ENCODE measurements at places on chromosomes 3 and 15.

DNA sequence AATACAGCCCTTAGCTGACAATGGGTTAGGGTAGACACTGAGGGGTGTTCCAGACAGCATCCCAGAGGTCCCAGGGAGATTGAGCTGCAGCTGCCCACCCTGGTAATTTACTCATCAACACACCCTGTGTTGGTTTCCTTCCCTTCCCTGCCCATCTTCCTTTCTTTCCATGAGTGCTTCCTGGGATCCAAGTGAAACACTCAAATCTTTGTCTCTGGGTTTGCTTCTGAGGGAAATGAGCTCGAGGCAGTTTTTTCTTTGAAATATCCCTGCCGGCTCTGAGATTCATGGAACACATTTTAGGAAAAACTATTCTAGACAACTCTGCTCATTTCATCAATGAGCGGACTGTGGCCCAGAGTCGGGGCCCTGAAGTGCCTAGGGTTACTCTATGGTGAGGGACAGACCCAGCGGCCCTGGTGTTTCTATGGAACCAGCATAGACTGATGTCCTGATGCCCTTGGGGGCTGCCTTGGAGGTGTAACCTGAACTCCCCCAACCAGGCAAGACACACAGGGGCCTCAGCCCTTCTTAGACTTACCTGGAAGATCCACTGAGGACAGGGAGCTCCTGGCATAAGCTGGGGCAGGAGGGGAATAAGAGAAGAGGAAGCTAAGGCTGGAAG lies 14.9 kb upstream of the CSRNP1 start:
- no peak for DNase-seq

DNA sequence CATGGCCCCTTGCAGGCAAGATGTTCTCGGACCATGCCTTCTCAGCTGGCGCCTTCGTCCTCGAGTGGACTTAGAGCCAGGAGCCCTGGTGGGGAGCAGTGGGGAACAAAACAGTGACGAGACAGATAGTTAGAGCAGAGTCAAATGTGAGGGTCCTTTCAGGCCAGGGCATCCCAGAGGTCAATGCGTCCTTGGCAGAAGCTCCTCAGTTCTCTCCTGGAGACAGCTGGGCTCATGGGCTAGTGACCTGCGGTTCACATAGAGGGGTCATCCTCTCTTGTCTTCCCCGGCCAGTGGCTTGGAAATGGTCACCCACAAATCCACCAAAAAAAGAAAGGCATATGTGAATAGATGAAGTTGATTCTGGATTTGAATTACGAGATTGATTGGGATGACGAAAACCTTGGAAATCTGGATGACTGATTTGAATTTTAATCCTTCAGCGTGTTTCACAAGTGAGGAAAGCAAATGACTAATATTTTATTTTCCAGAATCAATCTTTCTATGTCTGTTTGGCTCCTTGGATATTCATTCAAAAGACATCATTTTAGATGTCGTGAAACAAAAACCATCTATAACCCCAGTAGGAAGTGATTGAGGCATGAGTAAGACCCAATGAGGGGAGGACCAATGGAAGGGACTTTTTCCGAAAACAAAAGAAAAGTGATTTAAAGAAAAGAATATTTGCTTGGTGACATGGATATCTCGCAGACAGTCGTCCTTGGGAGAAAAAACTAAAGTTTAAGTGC lies 84.5 kb downstream of the ASB7 start:
- peak; percentile 66 for DNase-seq

DNA sequence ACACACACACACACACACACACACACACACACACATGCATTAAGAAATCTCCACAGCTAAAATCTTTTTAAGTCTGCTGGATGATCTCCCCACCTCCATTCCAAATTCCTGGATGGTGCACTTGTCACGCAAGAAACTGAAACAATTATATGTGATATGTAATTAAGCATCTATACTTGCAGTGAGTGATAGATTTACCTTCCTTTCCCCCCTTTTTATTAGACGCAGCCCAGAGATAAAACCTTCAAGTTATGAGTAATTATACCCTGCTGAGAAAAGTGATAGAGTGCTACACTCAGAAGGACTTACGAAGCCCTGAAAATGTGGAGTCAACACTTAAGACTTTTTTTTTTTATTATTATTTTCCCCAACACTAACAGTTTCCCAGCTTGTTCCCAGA lies 255.2 kb downstream of the LSAMP start:
- no peak for DNase-seq

DNA sequence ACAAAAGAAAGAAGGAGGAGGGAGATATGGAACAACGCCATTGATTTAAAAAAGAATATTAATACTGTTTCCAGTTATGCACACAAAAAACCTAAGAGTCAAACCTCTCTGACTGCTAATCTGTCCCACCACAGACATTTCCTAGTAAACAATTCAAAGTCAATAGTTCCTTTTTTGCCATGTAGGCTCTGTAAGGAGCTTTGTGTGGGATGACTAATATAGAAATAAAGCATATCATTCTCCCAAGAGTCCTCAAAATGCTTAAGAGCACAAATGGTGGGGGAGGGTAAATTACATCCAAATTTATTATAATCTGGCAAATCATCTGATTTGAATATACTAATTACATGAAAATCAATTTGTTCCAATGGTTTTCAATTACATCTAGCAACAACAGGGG lies 155.9 kb upstream of the CNTN4 start:
- no peak for DNase-seq

- no peak for DNase-seq
Measured at GRCh38 chr3:110307065-110307809, 764.4 kb upstream of the NECTIN3 start.

GRCh38 chr15:74449643-74450205 lies 11.2 kb downstream of the UBL7 start:
- no peak for DNase-seq

DNA sequence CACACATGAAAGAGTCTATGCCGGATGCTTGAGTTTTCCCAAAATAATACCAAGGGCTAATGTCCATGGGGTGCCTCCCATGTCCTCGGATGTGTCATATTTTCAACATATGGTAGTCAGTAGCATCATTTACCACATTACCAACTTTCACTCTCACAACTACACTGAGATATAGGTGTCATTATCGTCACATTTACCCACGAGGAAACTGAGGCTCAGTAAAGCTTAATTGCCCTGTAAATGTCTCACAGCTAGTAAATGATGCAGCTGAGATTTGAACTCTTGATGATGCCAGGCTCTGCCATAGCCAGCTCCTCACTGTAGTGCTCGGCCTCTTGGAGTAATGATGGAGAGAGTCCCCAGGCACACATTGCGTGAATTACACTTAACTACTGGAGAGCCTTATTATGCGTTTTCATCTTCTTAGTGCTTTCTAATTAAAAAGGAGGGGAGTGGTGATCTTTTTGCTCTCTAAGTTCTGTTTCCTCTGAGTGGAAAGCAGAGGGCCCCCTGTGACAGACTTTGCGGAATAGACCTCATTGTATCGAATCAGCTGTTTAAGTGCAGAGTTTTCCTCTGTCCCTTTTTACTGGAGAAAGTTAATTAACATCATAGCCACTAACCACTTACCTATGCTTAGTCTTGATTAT lies 142.0 kb upstream of the SLCO3A1 start:
- no peak for DNase-seq

DNA sequence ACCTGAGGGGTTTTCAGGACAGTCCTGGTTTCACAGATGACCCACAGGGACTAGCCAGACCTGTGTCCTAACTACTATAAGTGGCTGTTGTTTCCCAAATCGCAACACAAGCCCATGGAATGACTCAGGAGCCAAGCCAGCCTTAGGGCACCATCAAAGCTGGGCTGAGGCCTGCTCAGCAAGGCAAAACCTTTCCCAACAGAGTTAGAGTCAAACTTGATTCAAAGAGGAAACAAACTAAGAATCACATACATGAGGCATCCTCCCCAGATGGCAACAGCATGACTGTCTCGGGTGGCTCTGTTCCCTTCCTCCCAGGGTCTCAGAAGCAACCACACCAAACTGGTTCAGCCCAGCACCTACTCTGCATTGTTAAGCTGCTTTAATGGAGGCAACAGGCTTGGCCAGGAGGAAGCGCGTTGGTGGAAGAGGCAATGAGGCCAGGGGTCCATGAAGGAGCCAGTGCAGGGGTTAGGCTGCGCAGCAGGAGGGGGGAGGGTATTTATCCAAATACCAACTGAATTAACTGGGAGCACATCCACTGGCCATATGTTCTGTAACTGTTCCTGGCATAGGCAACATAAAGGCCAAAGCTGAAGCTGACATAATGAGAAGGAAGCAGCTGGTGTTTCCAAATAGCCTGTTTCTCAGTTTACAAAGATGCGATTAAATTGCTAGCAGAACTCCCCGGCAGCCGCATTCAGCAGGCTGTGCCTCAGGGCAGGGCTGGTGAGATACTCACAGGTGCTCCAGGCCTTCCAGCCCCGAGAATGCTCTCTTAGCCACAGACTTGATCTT lies 102.4 kb downstream of the LRIG1 start:
- DNase-seq = no peak

DNA sequence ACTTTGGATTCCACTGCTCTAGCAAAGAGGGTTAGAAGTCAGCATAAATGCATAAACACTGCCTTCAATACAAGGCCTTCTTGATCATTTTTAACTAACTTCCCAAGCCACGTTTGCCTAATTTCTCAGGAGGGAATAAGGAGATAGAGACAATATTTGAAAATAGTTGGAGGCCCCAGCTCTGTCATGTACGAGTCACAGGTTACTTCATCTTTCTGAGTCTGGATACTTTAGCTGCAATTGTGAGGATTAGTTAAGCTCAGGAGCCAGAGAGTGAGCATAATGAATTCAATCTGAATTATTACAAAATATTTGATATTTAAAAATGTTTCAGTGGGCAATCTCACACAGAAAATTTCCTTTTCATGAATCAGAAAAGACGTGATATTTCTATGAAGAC lies 298.9 kb downstream of the SHOX2 start:
- no peak for DNase-seq

- no peak for DNase-seq
Measured at GRCh38 chr3:19147905-19148767, at the start of gene KCNH8. Gene KCNH8, plus strand, starts transcription at chr3:19148510. Its CDS starts 210 bp downstream, at chr3:19148720.

GRCh38 chr15:38164507-38164906 lies 88.1 kb upstream of the SPRED1 start:
- no peak for DNase-seq

- DNase-seq = no peak
Measured at GRCh38 chr3:39415983-39416382, 9.5 kb downstream of the RPSA start.

GRCh38 chr3:120637851-120638559 lies 41.9 kb downstream of the NDUFB4 start:
- DNase-seq = no peak

DNA sequence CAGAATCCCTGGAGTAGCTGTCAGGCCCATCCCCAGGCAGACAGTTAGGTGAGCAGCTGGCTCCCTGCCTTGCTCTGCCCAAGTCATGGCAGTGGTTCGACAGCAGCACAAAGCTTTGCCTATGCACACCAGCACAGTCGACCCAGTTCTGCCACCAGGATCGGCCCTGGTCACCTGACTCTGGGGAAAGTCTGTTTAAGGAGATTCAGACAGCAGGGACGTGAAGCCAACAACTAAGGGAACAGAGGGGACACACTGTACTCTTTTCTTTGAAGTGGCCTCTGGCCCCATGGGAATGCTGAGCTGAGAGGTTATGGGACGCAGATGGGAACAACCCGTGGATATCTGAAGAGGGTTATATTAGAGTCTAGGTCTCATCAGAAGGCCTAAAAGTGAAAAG lies 134.8 kb downstream of the CHDH start:
- no peak for DNase-seq
